ENCODE measurements at places on chromosomes 5 and 9. TPM values are rescaled to one million over a fixed set of nuclear protein-coding genes. Genes with fewer than 3 reads are reported as not detected.

LIX1 gene
- total RNA-seq: not detected

ERGIC1 gene
- total RNA-seq: 21.7 TPM

SGTB gene
- 6.1 TPM for total RNA-seq

MARVELD2 gene
- total RNA-seq: 0.63 TPM

FOXD1 gene
- total RNA-seq: 0.74 TPM

PCDHB13 gene
- total RNA-seq: 0.27 TPM

TMEM8B gene
- total RNA-seq: 2.8 TPM

MAP1B gene
- 401 TPM for total RNA-seq

C9orf85 gene
- total RNA-seq: 87.3 TPM

TUSC1 gene
- total RNA-seq: 10.5 TPM

NUTM2F gene
- total RNA-seq: not detected

GABRA1 gene
- total RNA-seq: not detected

SLC6A7 gene
- not detected for total RNA-seq

FOXD4L6 gene
- not detected for total RNA-seq

TAS2R1 gene
- not detected for total RNA-seq

PCDHB16 gene
- 0.25 TPM for total RNA-seq

SPINK6 gene
- total RNA-seq: not detected

OBP2B gene
- total RNA-seq: not detected

DNAH5 gene
- under 0.01 TPM for total RNA-seq

PIP5K1B gene
- not detected for total RNA-seq

GABRA6 gene
- not detected for total RNA-seq

CNOT8 gene
- 37.0 TPM for total RNA-seq

HINT1 gene
- 152 TPM for total RNA-seq

KIF24 gene
- total RNA-seq: 0.74 TPM

FGF10 gene
- 1.2 TPM for total RNA-seq

IFNB1 gene
- not detected for total RNA-seq

MEGF10 gene
- total RNA-seq: not detected

SPATA31E1 gene
- total RNA-seq: not detected

IFNA21 gene
- total RNA-seq: not detected

DOLK gene
- 27.4 TPM for total RNA-seq

DRD1 gene
- total RNA-seq: 0.18 TPM

TOR4A gene
- total RNA-seq: 31.3 TPM

FAM153A gene
- not detected for total RNA-seq

EXD3 gene
- 5.2 TPM for total RNA-seq

IL33 gene
- total RNA-seq: 73.9 TPM

IFNA10 gene
- total RNA-seq: not detected

CCNI2 gene
- not detected for total RNA-seq

SV2C gene
- total RNA-seq: 0.08 TPM

PROB1 gene
- 0.99 TPM for total RNA-seq

CD14 gene
- total RNA-seq: 0.36 TPM

TJP2 gene
- 61.7 TPM for total RNA-seq

Data from fibroblast of the aortic adventitia (primary cell).